ENCODE measurements at places on chromosomes 7 and 10. TPM values are rescaled to one million over a fixed set of nuclear protein-coding genes. Genes with fewer than 3 reads are reported as not detected.

The SND1 gene
- 267 TPM for total RNA-seq

The MYL10 gene
- 0.73 TPM for total RNA-seq

The FLNC gene
- 364 TPM for total RNA-seq

GRCh38 chr10:117638200-117638599 lies 95.7 kb downstream of the EMX2 start:
- H3K36me3 ChIP-seq: no peaks in the 10 kb centered on the region
- no peak overlapping the region for H3K27ac ChIP-seq
- no peak overlapping the region for H3K4me3 ChIP-seq
- H3K4me1 ChIP-seq: no peaks in the 10 kb centered on the region
- no peaks in the 10 kb centered on the region for H3K27me3 ChIP-seq

DNA sequence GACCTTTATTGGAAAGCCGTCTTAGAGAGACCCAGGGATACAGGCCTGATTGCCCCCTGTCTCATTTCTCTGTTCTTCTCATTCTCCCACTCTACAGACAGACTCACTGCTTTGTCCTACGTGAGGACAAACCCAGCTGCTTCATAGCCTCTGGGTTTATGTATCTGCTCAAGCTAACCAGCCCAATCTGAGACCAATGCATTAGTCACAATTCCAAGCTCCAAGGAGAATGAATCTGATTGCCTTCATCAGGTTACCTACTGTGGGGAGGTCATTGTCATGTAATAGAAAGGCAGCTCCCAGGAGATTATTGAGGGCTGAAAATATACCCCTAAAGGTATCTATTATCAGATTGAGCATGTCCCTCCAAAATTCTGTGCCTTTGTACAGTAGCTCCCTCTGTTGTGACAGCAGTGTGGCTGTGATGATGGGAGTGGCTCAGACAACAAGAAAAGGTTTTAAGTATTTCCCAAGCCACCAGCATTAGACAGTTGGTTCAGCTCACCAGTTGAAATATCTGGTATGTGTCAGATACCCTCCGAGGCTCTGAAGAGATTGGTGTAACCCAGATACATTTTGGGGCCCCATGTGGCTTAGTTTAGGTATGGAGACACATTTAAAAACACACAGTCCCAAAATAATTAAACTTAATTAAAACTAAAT lies 123.1 kb upstream of the EEPD1 start:
- H3K4me1 ChIP-seq: peaks cover 11% of the 10 kb centered on the region
- H3K27me3 ChIP-seq: peaks cover 3% of the 10 kb centered on the region
- H3K27ac ChIP-seq: no peak overlapping the region
- no peak overlapping the region for H3K4me3 ChIP-seq
- no peaks in the 10 kb centered on the region for H3K36me3 ChIP-seq
